ENCODE measurements at places on chromosomes 6 and 20. TPM values are rescaled to one million over a fixed set of nuclear protein-coding genes. Genes with fewer than 3 reads are reported as not detected.
A peak's percentile ranks its signal among the peaks of the same experiment; 100 is the strongest.

- peak; percentile 88 for DNase-seq
Measured at GRCh38 chr6:30818391-30818841, 65.9 kb upstream of the DDR1 start.

DNA sequence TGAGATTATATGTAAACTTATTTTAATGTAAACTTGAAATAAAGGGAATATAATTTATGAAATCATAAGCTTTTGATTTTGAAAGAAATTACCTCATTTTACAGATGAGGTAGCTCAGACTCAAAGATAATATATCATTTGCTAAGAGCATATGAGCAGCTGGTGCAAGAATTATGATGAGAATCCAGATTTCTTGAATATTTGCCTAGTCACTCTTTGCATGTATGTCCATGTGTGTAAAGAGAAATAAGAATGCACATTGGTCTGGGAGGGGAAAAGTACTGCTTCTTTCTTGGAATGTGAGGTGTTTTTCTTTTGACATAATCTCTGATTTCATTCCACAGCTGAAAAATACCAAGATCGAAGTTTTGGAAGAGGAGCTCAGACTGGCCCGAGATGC is 11.1 kb upstream of the SNRNP48 start:
- DNase-seq, result no peak

Gene CALHM6
- not detected for total RNA-seq

Gene CGA
- total RNA-seq, result 0.53 TPM
